ENCODE measurements at places on chromosomes 2 and 18.

DNA sequence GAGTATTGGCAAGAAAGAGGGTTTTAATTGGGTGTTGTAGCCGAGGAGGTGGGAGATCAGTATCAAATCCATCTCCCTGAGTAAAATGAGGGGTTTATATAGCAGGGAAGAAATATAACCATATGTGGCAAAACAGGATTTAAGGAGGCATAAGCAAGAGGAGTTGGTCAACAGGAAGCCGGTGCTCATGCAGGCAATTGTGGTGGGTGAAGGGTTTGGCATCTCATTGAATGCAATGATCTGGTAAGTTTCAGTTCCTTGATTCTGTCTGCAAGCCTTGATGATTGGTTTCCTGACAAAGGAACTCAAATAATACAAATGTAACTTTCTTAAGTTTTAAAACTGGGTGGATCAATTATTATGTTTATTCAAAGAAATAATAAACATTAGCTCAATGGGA is 564.4 kb upstream of the LINC00305 start:
- no peak for DNase-seq

DNA sequence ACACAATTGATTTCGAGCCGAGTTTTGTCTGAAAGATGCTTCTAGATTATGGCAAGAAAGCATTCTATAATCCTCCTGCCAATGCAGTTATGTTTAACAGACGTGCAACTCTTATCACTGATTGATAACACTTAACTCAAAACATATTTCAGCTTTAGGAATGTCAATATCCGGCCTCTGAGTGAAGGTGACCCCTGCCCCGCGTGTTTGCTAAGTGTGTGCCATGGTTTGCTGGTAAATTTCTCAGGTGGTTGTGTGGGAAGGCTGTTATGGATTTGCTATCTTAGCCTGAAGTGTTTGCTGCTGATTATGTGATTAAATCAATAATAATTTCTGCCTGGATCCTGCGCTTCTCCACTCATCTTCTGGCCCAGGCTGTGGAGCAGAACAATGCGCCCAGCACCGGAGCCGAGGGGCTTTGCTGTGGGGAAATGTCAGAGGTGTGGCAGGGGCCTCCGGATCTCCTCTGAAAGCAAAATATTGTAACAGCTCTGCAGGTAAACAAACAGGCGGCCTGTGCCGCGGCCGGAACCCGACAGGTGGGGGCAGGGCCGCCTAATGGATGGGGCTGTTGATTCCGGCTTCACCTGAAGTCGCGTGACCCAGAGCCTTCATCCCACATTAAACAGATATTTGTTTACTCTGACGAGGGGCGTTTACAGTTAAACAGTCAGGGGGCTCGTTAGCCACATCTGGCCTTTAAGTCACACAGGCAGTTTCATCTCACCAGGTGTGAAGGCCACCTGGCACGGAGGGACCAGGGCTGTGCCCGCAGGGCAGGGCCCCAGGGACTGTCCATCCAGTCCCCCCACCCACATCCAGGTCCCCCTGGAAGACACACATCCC is 210.7 kb upstream of the SALL3 start:
- no peak for DNase-seq

DNA sequence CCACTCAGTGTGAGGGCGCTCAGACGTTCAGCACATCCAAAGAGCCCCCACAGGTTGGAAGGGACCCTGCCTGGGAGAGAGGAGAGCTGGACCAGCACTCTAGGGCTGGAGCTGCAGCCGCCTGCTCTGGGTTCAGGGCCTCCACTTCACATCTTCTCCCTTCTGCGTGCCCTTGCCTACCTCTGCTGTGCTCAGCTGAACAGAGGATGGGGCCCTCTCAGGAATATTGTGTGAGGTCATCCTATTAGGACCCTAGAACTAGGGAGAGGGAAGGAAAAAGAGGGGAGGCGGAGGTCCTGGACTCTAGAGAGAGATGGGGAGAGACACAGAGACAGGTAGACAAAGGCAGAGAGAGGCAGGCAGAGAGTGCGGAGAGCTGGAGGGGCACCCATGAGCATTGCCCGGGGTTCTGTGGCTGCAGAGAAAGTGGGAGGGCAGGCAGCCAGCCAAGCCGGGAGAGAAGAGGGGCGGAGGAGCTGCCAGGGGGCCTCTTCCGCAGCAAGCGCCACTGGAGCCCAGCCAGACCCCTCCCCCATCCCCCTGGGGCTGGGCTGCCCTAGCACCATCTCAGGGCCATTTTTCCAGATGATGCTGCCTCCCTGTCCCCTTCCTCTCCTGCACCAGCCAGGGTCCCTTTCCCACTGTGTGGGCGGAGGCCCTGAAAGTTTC is 8.3 kb upstream of the TNS1 start:
- peak; percentile 77 for DNase-seq

- DNase-seq, result no peak
Observed at GRCh38 chr2:168671932-168672331, 130.5 kb upstream of the NOSTRIN start.

DNA sequence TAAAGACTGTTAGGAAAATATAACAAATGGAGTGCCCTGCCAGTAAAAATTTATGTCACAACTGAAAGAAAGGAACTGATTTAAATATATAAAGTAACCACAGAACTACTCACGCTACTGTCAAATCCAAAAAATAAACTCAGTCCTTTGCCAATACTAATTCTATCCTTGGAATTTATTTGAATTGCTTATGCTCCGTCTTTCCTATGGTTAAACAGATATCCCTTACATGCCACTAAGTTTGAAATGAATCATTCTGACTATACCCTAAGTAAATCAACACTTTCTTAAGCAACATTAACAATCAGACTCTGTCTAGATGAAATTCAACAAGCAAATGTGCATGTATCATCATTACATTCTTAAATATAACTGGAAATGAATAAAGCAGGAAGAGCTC is 9.8 kb downstream of the HNRNPLL start:
- no peak for DNase-seq

- no peak for DNase-seq
Observed at GRCh38 chr2:239259603-239260298, 141.1 kb downstream of the HDAC4 start.

GRCh38 chr2:102159295-102159694 is 16.7 kb downstream of the IL1R1 start:
- DNase-seq, result no peak

- no peak for DNase-seq
Observed at GRCh38 chr2:140348826-140349225, 1568.6 kb upstream of the NXPH2 start.

- no peak for DNase-seq
Observed at GRCh38 chr2:31413862-31414550, 536 bp downstream of the XDH start.

GRCh38 chr2:187576906-187577305 is 22.7 kb upstream of the TFPI start:
- DNase-seq, result no peak

DNA sequence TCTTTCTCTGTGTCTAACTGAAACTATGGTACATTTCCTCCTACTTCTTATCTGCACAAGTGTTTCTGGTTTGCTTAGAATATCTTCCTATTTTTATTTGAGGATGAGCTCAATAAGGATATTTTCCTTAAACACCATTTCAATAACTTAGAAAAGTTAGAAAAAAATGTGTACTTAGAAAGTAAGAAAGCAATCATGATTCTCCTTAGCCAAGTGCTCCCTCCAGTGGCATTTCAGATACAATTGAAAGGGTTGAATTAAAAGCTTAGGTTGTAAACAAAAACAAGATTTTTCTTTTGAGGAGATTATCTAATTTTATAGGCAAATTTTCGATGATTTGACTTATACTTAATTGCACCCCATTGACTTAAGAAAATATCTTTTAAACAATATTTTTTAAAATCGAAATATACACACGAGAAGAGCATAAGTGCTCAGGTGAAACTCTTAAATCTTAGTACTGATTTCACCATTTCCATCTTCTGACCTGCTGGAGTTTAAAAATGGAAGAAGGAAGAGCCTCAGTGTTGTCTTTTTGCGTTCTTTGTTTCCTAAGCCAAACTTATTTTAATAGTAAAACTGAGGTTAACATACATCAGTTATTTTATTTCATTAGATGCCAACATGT is 26.9 kb downstream of the C18orf63 start:
- peak; percentile 9 for DNase-seq

- DNase-seq, result no peak
Observed at GRCh38 chr2:119025013-119025412, 83.0 kb downstream of the MARCO start.

DNA sequence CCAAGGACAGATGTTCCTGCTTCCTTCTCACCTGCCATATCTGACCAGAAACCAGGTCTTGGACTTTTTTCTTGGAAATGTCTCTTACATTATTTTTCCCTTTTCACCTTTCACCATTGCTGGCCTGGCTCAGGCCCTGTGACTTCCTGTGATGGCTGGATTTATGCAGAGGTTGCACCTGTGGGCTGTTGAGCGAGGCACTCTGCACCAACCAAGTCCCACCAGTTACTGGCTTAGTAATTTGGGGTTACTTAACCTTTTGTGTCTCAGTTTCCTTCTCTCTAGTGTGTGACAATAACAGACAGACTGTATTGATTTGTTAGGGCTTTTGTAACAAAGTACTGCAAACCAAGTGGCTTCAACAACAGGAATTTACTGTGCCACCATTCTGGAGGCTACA is 110.0 kb downstream of the INSIG2 start:
- DNase-seq, result no peak

- DNase-seq, result no peak
Observed at GRCh38 chr2:71456617-71457016, 3.3 kb downstream of the DYSF start.

DNA sequence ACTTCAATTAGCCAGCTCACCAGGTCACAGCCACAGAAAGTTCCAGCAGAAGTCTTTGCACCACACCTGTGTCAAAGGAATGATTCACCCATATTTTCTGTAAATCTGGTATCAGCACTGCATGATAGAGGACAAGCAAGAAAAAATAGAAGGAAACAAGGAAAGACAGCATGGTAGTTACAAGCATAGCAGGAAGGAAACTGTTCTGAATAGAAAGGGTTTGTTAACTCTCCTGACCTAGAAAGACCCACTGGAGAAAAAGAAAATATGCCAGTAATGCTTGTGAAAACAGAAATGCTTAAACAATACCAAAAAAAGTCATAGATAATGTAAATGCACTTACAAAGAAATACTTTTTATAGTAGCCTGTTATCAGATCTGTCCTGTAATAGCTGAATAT is 40.8 kb downstream of the SCRN3 start:
- no peak for DNase-seq

DNA sequence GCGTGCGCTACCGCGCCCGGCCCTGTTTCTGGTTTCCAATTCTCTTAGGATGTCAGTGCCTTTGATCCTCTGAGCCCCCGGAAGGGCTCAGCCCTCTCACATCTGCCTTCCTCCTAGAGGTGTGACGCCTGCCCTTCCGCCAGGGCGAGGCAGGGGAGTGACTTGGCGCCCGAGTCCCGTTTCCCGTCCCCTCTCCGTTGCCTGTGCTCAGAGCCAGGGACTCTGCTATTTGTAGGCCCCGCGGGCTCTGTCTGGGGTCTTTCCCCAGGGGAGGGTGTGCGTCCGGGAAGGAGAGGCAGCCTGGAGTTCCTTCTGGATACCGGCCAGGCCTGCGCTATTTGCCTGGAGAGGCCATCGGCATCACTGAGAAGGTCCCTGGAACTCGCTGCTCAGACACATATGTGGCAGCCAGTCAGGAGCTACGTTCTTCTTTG is 103.7 kb upstream of the TAF1B start:
- no peak for DNase-seq

GRCh38 chr18:3251249-3251962 is 3.8 kb downstream of the MYL12A start:
- DNase-seq, result no peak

GRCh38 chr2:146615778-146616177 is 1229.1 kb upstream of the ACVR2A start:
- no peak for DNase-seq
